ENCODE measurements at places on chromosomes 1 and 21.

DNA sequence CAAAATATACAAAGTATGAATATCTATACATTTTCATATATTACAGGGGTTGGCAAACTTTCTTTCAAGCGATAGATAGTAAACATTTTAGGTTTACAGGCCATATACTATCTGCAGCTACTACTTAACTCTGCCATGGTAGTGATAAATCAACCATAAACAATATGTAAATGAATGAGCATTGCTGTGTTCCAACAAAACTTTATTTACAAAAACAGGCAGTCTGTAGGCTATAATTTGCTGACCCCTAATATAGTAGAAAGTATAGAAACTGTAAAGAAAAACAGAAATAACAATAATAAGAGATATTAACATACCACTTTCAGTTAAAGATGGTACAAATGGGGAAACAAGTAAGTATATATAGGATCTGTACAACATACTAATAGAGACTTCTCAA lies 58.1 kb downstream of the COLGALT2 start:
- DNase-seq = no peak

GRCh38 chr1:24427545-24427862 lies 11.9 kb downstream of the NIPAL3 start:
- DNase-seq = no peak

DNA sequence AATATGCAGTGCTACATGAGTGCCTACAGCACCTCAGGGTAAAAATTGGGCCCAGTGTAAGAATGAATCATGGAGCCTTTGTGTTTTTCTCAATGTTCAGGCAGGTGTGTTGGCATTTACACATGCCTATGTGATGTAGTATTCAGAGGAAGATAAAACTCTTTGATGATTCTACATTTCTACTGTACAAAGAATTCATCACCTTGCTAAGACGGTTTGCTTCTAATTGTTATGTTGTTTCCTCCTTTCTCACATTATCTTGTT lies 867.3 kb downstream of the TTLL7 start:
- DNase-seq = no peak

- no peak for DNase-seq
Measured at GRCh38 chr21:27550287-27550686, 583.4 kb upstream of the ADAMTS5 start.

Data from stimulated activated CD4-positive, alpha-beta T cell treated with anti-CD3 and anti-CD28 coated beads, TNF-alpha, amount 100 ng/mL, for 1 hour (primary cell).